ENCODE measurements at places on chromosomes 13 and 19.

DNA sequence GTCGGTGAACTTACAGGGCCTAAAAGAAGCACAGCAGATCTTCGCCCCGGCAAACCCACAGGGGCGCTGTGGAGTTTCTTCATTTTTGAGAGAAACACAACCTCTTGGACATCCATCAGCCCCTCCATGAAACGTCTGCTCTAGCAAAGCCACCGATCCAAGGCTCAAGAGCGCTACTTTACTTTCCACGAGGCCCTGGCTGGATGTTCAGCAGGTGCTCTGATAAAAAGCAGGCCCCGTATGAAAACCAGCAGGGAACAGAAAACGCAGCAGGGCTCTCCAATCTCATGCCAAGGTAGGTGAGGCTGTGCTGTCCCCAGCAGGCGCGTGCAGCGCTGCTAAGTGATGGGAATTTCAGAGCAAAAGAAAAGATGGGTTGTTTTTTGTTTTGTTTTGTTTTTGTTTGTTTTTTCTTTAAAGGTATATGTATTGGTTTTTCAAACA is 86.7 kb downstream of the IRS2 start:
- no peak for DNase-seq

GRCh38 chr13:98291658-98292057 is 114.6 kb upstream of the RNF113B start:
- DNase-seq, result no peak

DNA sequence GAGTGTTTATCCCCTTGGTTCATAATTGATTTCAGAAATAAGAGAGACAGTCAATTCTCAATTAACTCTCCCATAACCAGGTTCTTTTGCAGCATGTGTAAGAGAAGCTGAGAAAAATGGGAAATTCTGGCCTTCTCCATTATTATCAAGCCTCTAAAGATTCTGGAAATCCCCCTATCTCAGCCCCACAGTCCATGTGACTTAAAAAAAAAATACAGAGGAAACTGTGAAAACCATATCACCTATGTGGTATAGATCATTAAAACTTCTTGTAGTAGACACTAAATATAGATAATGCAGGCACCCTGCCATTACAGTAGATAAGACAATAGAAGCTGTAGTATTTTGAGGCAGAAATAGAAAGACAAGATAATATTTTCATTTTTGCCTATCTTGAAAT is 34.3 kb upstream of the SOHLH2 start:
- DNase-seq, result no peak

DNA sequence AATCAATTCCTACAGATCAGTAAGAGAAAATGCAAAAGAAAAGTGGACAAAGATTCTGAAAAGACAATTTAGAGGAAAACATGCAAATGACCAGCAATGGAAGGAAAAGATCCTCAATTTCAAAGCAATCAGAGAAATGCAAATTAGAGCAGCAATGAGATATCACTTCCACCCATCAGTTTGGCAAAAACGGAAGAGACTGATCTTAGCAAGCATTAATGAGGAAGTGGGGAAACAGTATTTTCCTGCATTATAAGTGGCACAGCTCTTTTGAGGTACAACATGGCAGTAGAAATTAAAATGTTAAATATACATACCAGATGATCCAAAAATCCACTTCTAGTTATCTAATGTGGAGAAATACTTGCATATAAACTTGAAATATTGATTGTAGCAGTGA is 69.1 kb upstream of the SLC7A1 start:
- no peak for DNase-seq

DNA sequence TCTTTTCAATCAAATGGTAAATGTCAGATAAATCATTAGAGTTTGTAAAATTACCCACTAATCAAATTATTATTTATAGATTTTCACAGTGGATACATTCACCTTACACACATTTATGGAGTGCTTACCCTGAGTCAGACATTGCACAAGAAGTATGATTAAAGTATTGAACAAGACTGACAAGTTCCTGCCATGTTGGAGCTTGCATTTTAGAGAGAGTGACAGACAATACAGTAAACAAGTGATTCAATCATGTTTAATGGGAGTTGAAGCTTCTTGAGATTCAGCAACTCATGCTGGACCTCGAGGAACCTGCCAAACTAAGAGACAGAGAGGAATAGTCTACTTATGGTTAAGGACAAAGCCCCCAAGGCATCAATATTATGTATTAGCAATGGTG is 487.8 kb downstream of the PCDH17 start:
- DNase-seq, result no peak

GRCh38 chr13:113051641-113052040 is 54.0 kb upstream of the F7 start:
- DNase-seq, result no peak

- DNase-seq, result peak; percentile 82
Observed at GRCh38 chr19:2719920-2720776, 1.0 kb downstream of the DIRAS1 start.

- peak; percentile 70 for DNase-seq
Observed at GRCh38 chr19:54029930-54030490, 33.7 kb downstream of the VSTM1 start.

DNA sequence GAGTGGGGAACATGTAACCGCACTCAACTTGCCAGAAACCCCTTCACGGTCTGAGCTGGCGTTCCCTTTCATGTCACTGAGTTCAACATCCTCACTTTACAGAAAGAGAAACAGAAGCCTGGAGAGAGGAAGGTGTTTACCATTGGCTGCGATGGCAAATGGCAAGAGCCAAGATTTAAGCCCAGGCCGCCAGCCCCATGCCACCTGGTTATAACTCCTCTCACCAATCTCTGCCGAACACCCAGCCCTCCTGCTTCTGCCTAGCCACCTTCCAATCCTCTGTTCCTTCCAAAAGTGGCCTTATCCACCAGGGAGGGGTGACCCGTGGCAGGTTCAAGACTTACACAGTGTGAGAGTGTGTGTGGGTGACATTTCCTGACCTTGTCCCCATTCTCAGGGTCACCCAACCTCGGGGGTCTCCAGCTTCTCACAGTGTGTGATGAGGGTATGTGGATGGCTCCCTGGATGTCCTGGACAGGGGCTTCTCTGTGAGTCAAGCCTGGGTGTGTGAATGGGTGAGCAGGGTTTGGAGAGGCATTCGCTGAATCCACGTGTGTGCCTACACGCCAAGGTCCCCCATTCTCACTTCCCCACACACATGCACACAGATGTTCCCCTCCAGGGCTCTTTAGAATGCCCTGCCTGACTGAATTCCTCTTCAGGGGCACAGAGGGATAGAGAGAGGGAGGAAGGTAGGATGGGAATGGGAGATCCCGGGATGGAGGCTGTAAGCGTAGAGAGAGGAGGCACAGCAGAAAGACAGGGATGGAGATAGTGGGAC is 1.2 kb downstream of the CADM4 start:
- DNase-seq, result no peak

DNA sequence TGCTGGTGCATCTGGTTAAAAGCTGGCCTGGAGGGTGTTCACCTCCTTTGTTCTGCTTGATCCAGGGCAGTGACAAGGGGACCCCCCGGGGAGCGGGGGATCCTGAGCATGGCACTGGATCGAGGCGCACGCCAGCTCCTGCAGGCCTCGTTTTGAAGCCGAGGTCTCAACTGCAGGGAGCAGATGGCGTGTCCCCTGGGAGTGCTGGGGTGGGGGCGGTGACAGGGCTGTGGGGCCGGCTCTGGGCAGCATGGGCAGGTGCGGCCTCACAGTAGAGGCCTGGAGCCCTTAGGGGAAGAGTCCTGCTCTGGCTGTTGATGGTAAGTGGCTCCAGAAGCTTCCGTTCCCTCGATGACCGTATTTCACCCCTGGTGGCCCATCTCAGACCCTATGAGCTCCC is 51.8 kb downstream of the CRTC1 start:
- no peak for DNase-seq

DNA sequence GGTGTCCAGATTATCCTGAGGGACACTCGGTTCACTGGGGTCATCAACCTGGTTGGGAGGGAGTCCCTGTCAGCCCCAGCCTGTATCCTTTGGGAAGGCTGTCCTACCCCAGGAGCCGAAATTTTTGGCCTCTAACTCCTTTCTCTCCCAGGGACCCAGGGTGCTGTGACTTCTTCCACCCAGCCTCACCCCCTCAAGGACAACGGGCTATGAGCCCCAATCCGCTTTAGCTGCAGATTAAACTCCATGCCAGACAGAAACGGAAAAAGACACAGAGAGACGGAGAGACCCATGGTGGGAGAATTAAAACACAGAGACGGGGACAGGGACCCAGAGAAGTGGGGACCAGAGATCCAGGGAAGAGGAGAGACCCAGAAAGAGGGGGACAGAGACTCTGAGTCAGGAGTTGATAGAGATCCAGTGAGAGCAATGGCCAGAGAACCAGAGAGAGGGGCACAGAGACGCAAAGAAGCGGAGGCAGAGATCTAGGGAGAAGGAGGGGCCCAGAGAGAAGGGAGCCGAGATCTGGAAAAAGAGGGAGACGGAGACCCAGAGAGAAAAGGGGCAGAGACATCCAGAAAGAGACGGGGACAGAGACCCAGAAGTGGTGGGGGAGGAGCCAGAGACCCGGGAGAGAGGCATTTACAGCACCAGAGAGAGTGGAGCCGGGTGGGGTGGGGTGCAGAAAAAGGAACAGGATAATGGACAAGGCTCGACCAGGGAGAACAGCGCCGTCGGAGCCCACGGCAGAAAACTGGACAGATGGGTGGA is 703 bp downstream of the SLC17A7 start:
- no peak for DNase-seq

DNA sequence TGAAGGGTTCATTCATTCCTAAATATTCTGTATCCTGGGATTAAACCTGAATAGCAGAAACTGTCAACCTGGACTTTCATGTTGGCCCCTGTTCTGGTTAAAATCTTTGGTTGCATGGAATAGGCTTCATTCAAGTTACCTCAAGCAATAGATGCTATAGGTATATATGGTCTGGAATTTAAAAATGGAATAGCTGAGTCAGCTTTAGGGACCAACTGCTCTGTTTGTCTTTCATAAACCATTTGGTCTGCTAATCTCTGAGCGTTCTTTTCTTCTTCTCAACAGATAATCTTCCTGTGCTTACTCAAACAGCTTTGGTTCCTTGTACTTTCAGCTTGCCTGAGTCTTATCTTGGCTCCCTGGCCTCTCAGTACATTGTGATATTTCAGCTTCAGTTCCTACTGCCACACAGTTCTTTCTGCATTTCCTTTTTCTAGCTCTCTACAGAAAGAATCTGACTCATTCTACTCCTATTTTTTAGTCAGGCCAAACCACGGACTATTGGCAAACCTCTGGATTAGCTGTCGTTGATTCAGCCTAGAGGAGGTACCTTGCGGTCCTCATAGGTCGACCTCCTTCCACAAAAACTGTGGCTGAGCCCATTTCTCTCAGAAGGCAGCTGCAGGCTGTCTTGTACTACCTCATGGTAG is 35.9 kb upstream of the MAB21L1 start:
- peak; percentile 94 for DNase-seq

- no peak for DNase-seq
Observed at GRCh38 chr19:1769645-1769985, 16.3 kb downstream of the ONECUT3 start.

DNA sequence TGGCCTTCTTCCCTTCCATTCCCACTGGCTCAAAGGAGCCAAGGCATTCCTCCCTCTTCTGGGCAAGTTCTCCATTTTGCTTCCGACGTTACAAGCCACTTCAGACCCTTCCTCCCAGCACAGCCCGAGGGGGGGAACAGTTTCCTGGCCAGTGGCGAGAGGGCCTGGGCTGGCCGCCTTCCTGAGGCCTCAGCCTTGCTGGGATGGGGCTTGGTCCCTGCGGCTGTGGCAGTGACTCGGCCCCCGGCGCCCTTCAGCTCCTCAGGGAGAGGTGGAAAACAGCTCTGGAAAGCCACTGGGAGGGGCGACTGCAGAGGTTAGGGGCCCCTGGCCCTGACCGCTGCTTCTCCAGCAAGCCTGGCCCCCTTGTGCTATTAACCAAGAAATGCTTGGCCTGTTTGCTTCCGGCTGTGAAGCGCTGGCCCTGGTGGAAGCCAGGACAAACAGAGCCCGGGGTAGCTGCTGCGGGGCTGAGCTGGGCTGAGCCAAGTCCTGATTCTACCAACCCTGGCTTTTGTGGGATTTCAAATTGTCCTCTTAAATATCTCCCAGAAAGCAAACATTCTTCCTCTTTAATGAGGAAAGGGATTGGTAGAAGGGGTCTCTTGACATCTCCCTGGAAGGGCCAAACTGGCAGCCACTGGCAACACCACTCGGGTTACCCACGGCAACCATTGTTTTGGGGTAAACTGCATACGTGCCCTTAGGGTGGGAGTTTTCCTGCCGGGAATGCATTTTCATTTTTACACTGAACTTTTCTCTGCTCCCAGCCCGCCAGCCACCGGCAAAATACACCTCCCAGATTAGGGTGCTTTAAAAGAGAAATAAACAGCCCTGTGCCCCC is 38.7 kb downstream of the C13orf46 start:
- no peak for DNase-seq

DNA sequence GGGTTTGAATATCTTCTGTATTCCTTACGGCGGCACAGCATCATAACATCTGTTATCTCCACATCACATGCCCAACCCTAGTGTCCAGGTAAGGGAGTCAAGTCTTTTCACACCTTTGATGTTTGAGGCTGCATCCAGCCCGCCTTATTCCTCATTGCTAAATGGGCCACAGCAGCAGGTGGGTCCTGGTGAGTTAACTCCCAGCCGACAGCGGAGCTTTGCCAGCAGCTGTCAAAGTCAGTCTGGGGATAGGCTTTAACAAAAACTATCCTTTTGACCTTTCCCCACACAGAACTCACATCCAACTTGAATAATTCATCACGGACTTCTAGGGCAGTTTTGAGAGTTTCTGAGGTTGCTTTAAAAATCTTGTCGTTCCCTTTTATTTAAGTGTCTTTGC is 235.1 kb downstream of the DLEU7 start:
- DNase-seq, result no peak

DNA sequence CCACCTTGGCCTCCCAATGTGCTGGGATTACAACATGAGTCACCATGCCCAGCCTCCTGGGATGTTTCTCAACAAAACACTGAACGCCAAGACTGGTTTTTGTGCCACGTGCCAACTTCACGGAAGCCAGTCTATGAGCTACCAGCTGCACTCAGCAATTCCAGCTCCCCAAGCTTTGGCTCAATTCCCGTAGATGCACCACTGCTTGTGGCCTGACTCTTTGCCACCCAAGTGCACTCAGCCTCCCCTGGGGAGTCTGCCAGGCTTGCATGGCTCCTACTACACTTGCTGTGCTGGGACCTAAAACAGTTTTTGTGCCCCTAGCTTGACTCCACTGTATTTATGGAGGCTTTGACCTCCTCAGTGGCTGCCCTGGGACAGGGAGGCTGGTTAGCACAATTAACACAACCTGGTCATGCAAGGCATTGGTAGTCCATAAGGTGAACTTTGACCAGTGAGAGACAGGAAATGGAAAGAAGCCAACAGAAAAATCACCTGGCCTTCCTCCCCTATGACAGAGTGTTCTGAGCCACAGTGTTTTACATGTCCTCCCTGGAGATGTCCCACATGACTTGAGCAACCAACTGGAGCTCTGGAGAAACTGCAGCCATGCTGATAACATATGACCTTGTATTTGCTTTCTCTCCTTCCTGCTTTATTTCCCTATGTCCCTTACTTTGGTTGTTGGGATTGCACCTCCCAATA is 1173.1 kb downstream of the UQCRFS1 start:
- no peak for DNase-seq

- DNase-seq, result no peak
Observed at GRCh38 chr13:48853728-48854102, 122.0 kb upstream of the FNDC3A start.

GRCh38 chr13:25064396-25064795 is 31.5 kb upstream of the PABPC3 start:
- DNase-seq, result no peak

- no peak for DNase-seq
Observed at GRCh38 chr13:88005188-88005587, 334.0 kb downstream of the SLITRK5 start.

GRCh38 chr19:31499281-31500196 is 150.3 kb upstream of the TSHZ3 start:
- no peak for DNase-seq
